PC-3 (cell line): ENCODE measurements at places on chromosomes 2 and 18. TPM values are rescaled to one million over a fixed set of nuclear protein-coding genes. Genes with fewer than 3 reads are reported as not detected.

- DNase-seq = no peak
Observed at GRCh38 chr2:1835581-1836201, 91.4 kb upstream of the PXDN start.

GRCh38 chr2:231450548-231450989 lies 13.7 kb downstream of the NCL start:
- DNase-seq = no peak

DNA sequence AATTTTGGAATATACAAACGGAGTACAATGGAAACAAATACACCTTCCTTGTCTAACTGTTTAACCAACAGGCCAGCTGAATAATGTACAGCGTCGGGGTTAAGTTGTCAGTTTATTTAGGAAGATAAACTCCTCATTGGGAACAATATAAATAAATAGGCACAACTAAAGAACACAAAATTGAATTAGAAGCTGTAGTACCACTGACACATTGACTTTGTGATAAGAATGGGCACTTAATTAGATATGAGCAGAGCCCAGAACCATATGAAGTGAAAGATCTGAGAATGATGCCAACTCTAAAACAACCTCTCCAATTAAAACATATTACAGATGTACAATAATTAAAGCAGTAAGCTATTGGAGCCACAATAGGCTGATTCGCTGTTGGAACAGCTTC lies 44.4 kb downstream of the CCDC68 start:
- DNase-seq = no peak

- peak; percentile 22 for DNase-seq
Observed at GRCh38 chr18:44229693-44230108, 451.0 kb upstream of the SETBP1 start.

The CFAP210 gene
- total RNA-seq = not detected in 2 replicates
